Activated CD4-positive, alpha-beta T cell treated with anti-CD3 and anti-CD28 coated beads, Interleukin-2, amount 50 U/mL, for 24 hours (primary cell): ENCODE measurements at places on chromosomes 7 and 10.

- no peak for DNase-seq
Observed at GRCh38 chr7:143485500-143485899, 7.8 kb downstream of the TAS2R41 start.

DNA sequence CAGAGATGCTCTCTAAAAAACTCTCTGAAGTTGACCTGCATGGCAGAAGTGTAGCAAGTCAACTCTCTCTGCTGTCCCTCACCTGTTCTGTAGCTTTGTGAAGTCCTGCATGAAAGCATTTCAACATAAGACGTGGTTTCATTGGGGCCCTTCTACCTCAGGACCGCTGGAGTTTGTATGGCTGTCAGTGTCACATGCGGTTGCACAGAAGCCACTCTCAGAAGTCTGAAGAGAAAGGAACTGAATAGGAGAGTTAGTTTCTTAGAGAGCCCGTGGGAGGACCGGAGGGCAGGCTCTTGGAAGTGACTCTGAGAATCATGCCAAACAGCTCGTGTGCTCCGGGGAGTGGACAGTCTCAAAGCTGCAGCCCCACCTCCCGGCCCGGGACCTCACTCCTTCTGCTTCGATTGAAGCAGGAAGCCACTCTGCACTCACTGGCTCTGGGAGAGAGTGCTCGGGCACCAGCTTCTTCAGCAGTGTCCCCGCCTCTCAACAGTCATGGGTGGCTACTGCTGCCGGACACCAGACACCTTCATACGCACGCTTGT lies 486.7 kb downstream of the SDK1 start:
- no peak for DNase-seq

- DNase-seq = no peak
Observed at GRCh38 chr7:132996581-132997242, 85.2 kb downstream of the CHCHD3 start.

GRCh38 chr10:54854389-54854788 lies 53.4 kb upstream of the PCDH15 start:
- DNase-seq = no peak

GRCh38 chr7:113026941-113027340 lies 59.7 kb downstream of the GPR85 start:
- no peak for DNase-seq

DNA sequence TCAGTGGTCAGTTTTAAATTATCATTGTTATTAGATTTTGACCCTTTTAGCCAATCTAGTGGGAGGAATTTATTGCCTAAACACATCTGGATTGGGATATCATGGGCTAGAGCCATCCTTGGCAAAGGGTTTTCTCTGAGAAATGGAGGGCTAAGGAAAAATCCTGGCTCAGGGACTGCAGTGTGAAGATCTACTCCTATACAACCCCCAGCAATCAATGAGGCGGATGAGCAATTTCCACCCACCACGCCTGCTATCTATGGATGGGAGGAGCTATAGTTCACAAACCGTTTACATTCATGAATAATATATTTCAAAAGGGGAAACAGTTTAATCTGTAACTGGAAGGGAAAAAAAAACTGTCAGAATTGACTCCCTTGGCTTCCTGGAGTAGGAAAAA lies 2.7 kb downstream of the CAV1 start:
- no peak for DNase-seq

GRCh38 chr7:101441890-101442289 lies 79.2 kb downstream of the COL26A1 start:
- no peak for DNase-seq

- DNase-seq = no peak
Observed at GRCh38 chr10:32650246-32650655, 204.3 kb downstream of the CCDC7 start.

DNA sequence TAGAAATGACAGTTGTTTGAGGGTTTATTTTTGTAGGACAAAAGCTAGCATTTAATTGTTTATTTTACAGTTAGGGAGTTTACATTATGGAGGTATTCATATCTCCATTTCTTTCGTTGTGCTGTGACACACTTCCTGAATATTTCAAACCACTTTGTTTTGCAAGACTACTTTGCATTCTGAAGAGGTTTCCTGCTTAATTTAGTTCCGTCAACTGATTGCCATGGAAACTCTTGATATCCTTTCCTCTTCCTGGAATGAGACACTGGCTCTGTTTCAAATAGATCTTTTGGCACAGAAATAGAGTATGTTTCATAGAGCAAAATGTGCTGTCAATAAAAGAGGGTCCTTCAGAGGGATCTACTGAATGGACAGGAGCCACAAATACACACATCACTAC lies 159.5 kb upstream of the AGR3 start:
- DNase-seq = no peak

DNA sequence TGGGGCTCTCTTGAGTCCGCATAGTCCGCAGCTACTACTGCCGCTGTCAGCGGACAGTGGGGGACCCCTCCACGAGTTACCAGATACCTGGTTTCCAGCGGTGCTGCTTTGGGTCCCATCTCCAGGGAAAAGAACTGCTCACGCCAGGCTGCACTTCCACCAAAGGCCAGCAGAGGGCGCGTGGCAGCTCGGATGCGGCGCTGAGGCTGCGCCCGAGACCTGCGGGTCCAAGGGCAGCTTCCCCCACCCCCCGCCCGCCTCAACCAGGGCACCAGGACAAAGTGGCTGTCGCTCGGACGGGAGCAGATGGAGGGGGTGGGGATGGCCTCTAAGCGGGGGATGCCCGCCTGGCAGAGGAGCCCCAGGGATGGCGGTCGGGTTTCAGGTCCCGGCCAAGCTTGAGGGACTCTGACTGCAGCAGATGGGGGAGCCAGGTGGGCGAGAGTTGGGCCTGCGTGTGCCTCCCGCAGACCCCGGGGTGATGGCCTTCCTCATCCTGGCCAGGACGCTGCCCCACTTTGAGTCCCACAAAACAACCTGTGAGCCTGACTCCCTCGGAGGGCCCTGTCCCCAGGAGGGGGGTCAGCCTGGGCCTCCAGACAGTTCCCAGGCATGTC lies 23.8 kb upstream of the ZNF735 start:
- DNase-seq = peak; percentile 30

DNA sequence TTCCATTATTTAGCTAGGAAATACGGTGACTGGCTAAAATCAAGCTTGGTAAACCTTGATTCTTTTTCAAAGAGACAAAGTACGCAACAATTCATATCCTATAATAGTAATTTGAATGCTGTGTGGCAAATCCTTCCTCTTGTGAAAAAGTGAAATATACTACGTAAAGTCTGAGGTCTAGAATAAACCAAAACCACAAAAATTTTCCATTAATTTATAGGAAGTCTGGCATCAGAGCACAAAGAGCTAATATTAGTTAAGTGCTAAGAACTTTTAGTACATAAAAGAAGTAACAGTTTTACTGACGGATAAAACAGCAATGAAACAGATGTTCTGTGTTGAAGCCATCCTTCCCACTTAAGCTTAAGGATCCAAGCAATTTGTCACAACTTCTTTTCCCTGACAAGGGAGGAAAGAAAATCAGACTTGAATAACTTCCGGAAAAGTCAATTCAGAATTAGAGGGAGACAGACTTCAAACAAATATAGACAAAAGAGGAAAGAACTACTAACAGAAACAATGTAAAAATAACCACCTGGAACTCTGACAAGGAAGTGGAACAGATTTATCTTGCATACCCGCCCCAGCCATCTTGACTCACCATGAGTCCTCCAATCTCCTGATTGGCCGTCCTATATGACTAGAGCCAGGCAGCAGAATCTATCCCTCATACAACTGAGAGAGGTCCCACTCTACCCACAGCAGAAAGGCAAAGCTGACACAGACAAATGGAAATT lies 34.6 kb downstream of the RHEB start:
- DNase-seq = peak; percentile 9

DNA sequence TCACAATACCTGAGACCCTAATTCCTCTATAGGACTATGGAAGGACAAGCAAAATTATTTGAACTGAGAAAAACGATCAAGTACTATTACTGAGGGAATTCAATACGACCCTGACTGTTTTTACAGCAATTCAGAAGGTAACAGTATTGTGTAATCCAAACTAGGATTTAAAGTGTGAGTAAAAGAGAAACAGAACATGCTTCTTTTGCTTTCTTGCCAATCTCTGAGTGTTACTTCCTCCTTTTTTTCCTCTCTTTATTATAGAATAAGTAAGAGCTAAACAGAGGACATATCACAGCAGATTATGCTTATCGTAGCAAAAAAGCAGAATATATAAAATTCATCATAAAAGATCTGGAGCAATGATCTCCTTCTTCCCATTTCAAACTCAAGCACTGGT lies 292.1 kb downstream of the THSD7A start:
- DNase-seq = no peak

DNA sequence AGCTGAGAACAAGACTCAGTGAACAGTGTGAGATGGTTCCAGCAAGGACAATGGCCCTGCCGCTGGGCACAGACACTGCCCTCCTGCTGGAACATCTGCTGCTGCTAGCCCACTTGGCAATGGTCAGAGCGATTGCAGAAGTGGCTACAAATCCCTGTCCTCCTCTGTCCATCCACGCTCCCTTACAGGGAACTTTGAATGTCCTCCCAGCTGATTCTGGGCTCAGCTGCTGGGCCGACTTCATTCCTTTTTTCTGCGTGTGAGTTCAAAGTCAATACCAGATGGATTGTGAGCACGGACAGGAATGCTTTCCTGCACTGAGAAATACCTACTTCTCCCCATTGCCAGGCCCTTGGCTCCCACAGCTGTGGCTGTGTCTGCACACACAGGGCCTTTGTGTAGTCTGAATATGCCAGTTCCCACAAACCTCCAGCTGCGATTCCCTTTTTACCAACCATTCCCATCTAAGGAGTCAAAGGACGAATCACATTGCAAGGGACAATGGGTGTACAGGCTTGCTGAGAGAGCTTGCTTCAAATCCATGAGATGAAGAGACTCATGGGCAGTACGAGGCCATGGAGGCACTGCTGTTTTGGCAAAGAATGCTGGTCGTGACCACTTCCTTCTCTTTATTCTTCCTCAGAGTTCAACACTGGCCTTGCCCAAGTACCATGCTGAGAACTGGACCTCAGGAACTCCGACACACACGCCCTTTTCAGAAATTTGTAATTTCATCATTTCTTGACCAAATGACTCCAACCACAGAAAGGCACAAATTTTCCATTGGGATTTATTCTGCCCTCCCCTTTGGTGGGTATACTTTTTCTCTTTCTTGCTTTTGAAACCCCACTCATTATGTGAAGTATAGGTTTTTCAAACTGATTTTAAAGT lies 44.2 kb downstream of the BPGM start:
- DNase-seq = no peak

- no peak for DNase-seq
Observed at GRCh38 chr10:88617772-88618300, 31.3 kb downstream of the LIPJ start.

GRCh38 chr10:71427246-71427645 lies 30.5 kb downstream of the CDH23 start:
- DNase-seq = no peak

GRCh38 chr7:24135003-24135817 lies 148.8 kb upstream of the NPY start:
- no peak for DNase-seq

- no peak for DNase-seq
Observed at GRCh38 chr10:20984662-20985061, 87.6 kb upstream of the NEBL start.

DNA sequence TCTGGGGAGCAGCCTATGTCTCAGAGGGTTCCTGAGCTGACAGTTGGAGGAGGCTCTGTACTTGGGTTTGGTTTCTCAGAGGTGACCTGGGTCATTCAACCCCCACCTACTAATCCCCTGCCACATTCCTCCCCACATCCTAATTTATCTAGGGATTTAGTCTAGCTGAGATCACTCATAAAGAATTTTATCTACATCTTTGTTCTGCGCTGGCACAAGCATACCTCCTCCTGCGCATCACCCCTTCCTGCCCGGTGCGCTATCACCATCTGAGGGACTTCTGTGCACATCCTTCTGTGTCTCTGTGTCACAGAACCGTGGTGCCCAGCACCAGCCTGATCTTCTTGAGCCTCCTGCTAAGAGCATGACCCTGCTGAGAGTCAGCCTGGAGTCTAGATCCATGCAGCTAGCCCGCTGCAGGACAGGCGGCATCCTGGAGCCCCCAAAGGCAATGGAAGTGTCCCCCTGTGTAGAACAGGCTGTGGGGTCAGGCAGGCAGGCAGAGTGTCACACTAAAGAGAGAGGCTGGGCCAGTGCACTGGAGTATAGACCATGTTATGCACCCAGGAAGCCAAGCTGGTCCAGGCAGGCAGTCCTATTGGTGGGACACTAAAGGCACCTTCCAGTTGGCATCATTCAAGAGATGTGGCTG lies 63.6 kb downstream of the ARHGAP22 start:
- no peak for DNase-seq

DNA sequence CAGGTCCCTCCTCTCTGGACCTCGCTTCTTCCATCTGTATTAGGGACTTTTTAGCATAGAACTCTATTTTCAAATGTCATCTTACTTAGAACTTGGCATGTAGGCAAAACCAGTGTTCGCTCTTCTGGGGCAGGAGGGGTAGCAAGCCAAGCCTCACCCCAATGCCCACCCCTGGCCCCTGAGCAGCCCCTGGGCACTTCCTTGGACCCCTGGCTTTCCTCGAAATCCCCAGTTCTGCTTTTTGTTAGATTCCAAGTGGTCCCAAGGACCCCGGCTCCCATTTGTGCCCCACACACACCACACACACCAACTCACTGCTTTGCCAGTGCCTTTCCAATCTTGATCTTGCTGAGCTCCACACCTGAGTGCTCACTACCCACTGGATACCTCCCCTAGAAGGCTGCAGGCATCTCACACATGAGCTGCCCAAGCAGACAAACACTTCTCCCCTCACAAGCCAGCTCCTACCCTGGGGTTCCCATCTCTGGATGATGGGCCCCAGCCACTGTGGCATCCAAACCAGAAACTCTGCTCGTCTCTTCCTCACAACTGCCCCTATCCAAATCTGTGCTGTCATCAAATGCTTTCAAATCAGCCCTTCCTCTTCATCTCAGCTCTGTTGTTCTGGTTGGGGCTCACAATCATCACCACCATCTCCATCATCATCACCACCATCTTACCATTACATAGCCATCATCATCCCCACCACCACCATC lies 167.9 kb upstream of the ZMIZ1 start:
- DNase-seq = no peak

DNA sequence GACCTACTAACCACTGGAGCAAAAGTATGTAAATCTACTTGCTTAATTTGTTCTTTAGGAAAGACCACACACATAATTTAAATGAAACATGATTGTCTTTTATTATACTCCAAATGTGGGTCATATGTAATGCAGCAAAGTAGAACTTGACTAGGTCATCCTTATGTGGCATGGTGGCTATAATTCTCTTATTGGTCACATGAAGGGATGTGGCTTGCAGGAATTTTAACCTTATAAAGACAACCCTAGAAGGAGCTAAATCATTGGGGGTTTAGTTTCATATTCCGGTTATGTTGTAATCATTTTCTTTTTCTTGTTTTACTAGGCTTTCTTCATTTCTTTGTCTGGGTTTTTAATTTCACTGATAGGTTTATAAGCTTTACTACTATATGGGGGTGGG lies 93.9 kb downstream of the SEPTIN7 start:
- DNase-seq = no peak

DNA sequence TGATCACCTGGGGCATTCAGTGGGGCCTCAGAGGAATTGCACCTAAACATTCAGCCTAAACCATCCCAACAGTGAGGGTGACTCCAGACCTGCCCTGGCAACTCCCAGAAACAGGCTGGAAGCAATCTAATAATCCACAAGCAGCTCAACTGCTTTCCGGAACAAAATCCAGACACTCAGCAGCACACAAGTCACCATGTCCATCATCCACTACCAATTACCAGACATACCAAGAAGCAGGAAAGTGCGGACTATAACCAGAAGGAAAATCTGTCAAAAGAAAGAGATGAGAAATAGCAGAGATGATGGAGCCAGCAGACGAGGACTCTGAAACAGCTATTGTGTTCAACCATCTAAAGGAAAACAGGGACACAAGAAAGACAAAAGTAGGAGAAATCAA lies 342.6 kb upstream of the ZMIZ1 start:
- DNase-seq = no peak

GRCh38 chr10:118311505-118311904 lies 30.6 kb downstream of the FAM204A start:
- no peak for DNase-seq
